ENCODE measurements at places on chromosomes 13 and 19. TPM values are rescaled to one million over a fixed set of nuclear protein-coding genes. Genes with fewer than 3 reads are reported as not detected.

Gene TCF3
- 62.0 TPM for total RNA-seq

Gene KIR2DL1
- not detected for total RNA-seq

Gene MCF2L
- 18.3 TPM for total RNA-seq

Gene JAK3
- 5.9 TPM for total RNA-seq

GRCh38 chr19:9621156-9622037, at the start of gene ZNF561:
Gene ZNF561 (minus strand): TSS chr19:9621232. CDS start chr19:9619456, 1,776 bp downstream.
- peak; percentile 90 for ATAC-seq

- ATAC-seq: no peak
These were observed at the start of gene ARHGAP45 for GRCh38 chr19:1066748-1067340. Gene ARHGAP45 (plus strand): TSS chr19:1067167. CDS start chr19:1067406, 239 bp downstream.

DNA sequence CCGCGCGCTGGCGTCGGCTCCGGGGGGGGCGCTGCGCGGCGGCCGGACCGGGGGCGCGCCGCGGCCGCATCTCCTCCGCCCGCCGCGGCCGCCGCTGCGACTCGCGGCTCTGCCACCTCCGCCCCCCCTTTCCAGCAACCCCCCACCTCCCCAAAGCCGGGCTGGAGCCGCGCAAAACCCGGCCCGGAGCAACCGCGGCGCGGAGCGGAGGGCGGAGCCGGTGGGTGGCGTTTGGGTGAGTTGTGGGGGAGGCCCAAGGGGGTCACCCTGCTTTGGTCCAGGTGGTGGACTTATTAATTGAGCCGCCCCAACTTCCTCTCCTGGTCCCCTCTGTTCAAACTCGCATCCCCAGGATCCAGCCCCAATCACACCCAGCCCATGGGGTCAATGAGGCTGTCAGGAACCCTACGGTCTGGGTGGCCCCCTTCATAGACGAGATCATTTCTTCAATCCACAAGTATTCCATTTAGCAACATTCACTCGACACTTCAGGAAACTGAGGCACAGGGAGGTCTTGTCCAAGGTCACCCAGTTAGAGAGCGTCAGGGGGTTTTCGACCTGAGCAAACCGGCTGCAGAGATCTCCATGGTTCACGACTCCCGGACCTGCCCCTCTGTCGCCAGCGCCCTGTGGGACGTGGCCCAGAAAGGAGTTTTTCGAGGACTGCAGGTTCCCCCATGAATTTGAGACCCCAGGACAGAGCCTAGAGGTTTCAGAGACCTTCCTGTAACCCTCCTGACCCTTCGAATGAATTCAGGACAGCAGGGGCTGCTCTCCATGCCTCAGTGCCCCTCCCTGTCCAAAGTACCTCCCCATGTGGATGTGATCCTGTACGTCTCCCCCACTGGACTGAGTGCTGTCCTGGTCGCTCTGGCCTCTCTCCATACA, 22.4 kb upstream of the SEMA6B start:
- no peak for ATAC-seq

DNA sequence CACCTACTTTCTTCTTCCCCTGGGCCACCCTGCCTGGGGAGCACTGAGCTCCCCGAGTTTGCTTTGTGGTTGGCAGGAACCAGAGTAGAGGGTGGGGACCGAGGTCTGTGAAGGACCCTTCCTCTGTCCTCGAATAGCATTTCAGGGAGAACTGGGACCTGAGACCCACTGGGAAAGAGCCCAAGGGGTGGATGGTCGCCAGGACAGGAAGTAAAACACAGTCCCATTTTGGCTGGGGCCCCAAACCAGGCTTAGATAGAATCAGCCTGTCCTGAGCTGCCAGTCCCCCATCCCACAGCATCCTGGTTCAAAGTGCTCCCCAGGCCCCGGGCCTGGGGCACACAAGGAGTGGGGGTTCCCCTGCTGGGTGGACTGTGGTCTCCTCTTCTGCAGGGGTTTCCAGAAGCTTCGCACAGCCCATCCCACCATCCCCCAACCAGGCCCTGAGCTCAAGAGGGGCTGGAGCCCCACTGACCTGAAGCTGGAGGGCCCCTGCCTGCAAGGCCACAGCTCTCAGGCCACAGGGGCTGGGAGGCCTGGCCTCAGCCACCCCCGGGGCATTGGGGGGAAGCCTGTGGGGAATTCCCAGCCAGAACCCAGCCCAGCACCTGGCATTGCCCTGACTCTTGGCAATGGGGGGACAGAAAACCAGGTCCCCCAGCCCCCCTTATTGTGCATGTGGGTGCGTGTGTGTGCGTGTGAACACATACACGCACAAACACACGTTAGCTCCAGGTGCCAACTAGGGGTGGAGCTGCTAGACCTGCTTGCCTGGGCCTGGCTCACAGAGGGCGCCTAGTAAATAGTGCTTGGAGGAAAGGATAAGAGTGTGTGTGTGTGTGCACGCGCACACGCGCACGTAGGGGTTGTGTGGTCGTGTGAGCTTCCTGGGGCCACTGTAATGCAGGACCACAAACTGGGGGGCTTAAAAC, 995 bp upstream of the MKNK2 start:
- no peak for ATAC-seq

GRCh38 chr13:95100525-95101433, 200.5 kb downstream of the ABCC4 start:
- ATAC-seq: no peak

GRCh38 chr13:35857769-35858168, 273.4 kb downstream of the DCLK1 start:
- no peak for ATAC-seq

DNA sequence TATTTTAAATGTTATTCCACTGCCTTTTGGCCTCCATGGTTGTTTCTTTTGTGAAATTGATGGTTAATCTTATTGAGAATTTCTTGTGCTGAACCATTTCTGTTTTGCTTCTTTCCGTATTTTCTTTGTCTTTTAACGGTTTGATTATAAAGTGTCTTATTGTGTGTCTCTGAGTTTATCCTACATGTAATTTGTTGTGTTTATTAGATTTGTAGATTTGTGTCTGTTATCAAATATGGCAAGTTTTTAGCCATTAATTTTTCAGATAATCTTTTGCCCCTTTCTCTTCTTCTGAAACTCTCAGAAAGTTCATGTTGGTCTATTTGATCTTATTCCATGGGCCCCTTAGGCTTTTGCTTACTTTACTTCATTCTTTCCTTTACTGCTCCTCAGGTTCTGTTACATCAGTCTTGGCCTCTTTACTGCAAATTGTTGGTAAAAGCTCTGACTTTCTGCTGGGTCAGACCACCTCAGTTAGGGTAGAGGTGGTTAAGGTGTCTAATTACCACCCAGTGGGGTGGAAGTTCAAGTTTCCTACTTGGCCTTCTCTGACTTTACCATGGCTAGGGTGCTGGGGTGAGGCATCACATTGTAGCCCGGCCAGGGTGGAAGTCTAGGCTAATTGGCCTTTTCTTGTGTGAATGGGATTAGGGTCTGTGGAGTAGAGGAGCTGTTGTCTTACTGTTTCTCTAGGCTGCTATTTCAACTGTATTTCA, 58.3 kb downstream of the ZMYM2 start:
- ATAC-seq: no peak

DNA sequence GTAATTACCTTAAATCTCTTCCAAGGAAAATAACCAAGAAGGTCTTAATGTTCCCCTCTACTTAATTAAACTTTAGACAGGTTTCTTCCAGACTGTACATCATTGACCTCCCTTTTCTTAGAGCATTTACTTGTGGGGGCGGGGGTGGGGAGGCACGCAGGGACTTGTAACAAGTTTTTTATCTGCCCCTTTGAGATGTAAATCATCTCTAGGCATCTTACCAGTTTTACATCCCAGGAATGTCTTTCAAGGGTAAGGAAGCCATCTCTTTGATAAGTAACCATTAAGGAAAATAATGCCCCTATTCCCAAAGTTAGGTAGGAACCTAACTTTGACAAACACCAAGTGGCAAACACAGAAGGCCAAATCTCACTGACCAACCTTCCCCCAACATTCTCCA, 528.6 kb downstream of the SUCLA2 start:
- no peak for ATAC-seq

DNA sequence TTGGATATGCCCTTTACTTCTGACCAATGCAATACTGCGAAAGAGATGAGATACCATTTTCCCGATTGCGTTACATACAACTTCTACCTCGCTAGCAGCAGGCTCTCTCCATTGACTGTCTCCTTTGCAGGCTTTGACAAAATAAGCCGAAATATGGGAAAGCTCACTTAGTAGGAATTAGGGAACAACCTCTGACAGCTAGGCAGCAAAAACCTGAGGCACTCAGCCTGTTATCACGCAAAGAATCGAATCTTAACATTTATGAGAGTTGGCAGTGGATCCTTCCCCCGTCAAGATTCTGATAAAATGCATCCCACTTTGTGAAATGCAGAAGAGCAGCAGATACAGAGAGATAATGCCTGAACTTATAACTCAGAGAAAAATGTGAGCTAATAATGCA, 1379.5 kb upstream of the PCDH9 start:
- ATAC-seq: no peak
